T-helper 2 cell treated with Interferon-gamma antibody and Interleukin-4, amounts not matched to agents 100 ng/mL and 5 ng/mL, for 36 hours (primary cell): ENCODE measurements at places on chromosomes 5 and 9. TPM values are rescaled to one million over a fixed set of nuclear protein-coding genes. Genes with fewer than 3 reads are reported as not detected.

The NSG2 gene
- total RNA-seq = not detected in 2 replicates

The TAF1L gene
- total RNA-seq = 0.05 and 0.07 TPM in 2 replicates

The SPINK1 gene
- total RNA-seq = not detected in 2 replicates

The ECM2 gene
- not detected in 2 replicates for total RNA-seq

The SH3PXD2B gene
- 0.14 and 0.27 TPM in 2 replicates for total RNA-seq

The GNAQ gene
- total RNA-seq = 57.7 TPM in 2 replicates

The MZB1 gene
- total RNA-seq = 61.8 and 65.3 TPM in 2 replicates

The MYMK gene
- total RNA-seq = not detected in 2 replicates

The OR1Q1 gene
- not detected in 2 replicates for total RNA-seq

The C9 gene
- total RNA-seq = not detected in 2 replicates

The IFNB1 gene
- not detected in 2 replicates for total RNA-seq

The PALM2AKAP2 gene
- not detected in 2 replicates for total RNA-seq

The NAIP gene
- 13.1 and 14.0 TPM in 2 replicates for total RNA-seq

The GARNL3 gene
- 1.0 and 1.8 TPM in 2 replicates for total RNA-seq

The TRIM36 gene
- 0.16 TPM in 1 of 2 replicates, not detected in the other for total RNA-seq

The IFNA13 gene
- total RNA-seq = not detected in 2 replicates

The EFNA5 gene
- 0.11 and 0.23 TPM in 2 replicates for total RNA-seq

The STKLD1 gene
- 0.59 and 1.1 TPM in 2 replicates for total RNA-seq

The ORM2 gene
- total RNA-seq = not detected in 2 replicates

The MLLT3 gene
- total RNA-seq = 34.6 and 36.5 TPM in 2 replicates

The ACER2 gene
- 2.5 and 2.9 TPM in 2 replicates for total RNA-seq

The IL5 gene
- total RNA-seq = 7.3 and 7.7 TPM in 2 replicates

The BAAT gene
- total RNA-seq = not detected in 2 replicates

The NUTM2G gene
- not detected in 2 replicates for total RNA-seq

The TMC1 gene
- not detected in 2 replicates for total RNA-seq

The MEIKIN gene
- not detected in 2 replicates for total RNA-seq

The SPATA31A3 gene
- total RNA-seq = not detected in 2 replicates

The F2RL1 gene
- total RNA-seq = 0.07 and 0.25 TPM in 2 replicates

The ZNF367 gene
- 26.1 and 26.8 TPM in 2 replicates for total RNA-seq

The PCDHA1 gene
- not detected in 2 replicates for total RNA-seq

The ASPN gene
- total RNA-seq = not detected in 2 replicates

The FKTN gene
- total RNA-seq = 11.9 and 12.2 TPM in 2 replicates

The SPINK6 gene
- total RNA-seq = not detected in 2 replicates

The SPATA6L gene
- 0.14 and 0.27 TPM in 2 replicates for total RNA-seq

The PCDHB13 gene
- total RNA-seq = not detected in 2 replicates

The SMARCA2 gene
- total RNA-seq = 191 and 193 TPM in 2 replicates

The FOXD4 gene
- 0.23 TPM in 1 of 2 replicates, not detected in the other for total RNA-seq

The PLGRKT gene
- total RNA-seq = 26.4 and 27.9 TPM in 2 replicates

The POC5 gene
- total RNA-seq = 18.8 and 19.5 TPM in 2 replicates

The GFRA3 gene
- not detected in 2 replicates for total RNA-seq

The RPP25L gene
- 17.5 and 19.0 TPM in 2 replicates for total RNA-seq

The RMRP gene
- total RNA-seq = 5,282 and 6,266 TPM in 2 replicates
